Aorta (tissue), 5 donors: ENCODE measurements at places on chromosomes 7 and 10.

DNA sequence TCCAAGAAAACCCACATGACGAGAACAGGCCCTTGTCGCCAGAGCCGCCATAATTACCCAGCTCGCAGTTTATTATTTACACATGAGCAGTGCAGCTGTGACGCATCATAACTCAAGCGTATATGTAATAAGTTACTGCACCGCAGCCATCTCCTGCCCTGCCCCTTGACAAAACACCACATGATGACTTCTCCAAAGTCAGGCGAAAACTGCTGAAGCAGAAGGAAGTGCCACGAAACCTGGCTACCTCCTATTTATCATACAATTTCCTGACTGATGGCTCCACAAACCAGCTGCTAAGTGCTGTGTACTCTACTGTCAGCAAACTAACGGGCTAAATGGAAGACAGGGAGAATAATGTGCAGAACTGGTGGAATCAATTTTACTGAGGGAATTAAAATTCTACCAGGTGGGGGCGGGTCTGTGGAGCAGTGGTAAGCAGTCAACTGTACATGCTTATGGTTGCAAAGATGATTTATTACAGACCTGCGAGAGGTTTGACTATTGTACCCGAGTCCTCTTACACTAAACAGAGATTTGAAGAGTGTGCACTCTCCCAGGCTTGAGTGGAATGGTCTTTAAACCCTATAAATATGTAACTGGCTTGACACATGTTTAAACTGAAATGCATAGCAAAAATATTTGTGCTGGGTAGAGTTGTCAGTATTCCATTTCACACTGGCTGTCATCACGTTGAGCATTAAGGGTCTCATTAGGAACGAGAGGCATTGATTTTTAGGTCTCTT, 156.0 kb downstream of the GLI3 start:
- no peak for DNase-seq

DNA sequence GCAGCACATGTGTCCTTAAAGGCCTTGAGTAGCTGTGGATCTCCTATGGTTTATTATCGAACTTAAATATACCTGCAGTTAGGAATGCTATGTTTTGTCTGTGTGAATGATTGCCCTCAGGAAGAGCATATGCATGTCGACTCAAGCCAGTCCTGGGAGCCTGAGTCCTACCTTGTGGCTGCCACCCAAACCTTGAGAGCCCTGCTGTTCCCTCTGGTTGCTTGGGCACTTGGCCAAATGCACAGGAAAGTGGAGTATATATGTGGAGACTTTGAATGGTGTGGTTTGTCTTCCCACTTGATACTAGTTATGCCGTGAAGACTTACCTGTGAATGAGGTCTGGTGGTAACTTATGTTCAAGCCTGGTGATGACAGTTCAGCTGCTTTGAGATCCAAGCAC, 409.8 kb downstream of the LRMDA start:
- no peak for DNase-seq

- DNase-seq: no peak
These were observed 2.9 kb downstream of the OLAH start for GRCh38 chr10:15046626-15047025.

GRCh38 chr7:139118234-139118804, 8.8 kb upstream of the ZC3HAV1 start:
- DNase-seq: no peak

DNA sequence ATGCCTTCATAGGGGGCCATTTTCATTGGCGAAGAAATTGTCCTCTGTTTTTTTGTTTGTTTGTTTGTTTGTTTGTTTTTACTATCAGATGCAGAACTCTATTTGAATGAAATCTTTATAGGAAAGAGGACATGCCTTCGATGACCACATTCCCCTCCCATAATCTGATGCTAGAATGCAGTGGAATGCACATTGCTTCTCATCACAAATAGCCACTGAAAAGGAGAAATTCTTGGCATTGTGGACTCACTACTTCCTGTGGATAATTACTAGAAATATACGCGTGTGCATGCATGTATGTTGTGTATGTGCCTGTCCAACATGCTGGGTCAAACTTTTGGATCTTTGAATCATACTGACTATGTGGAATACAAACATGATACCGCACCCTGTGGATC, 70.5 kb upstream of the SFMBT2 start:
- DNase-seq: no peak

DNA sequence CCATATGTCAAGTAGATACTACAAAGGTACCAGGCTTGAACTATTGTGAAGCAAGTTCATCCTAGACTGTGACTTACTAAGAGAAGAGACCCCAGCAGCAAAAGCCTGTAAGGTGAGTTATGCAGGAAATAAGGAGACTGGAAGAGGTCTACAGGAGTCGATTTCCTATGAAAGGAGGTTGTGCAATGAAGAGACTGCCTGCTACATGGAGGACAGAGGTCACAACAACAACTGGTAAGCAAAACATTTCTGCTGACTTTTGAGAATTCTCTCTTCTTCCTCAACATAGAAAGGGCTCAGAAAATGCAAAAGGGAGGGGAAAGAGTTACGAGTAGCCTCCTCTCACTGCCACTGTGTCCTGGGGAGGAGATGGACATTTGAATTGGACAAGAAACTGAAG, 42.4 kb downstream of the PDK4 start:
- DNase-seq: no peak

- DNase-seq: no peak
These were observed 12.1 kb downstream of the TMEM236 start for GRCh38 chr10:17764142-17764541.

GRCh38 chr10:5293691-5294550, 70.8 kb upstream of the UCN3 start:
- peak; percentile 88 for DNase-seq

DNA sequence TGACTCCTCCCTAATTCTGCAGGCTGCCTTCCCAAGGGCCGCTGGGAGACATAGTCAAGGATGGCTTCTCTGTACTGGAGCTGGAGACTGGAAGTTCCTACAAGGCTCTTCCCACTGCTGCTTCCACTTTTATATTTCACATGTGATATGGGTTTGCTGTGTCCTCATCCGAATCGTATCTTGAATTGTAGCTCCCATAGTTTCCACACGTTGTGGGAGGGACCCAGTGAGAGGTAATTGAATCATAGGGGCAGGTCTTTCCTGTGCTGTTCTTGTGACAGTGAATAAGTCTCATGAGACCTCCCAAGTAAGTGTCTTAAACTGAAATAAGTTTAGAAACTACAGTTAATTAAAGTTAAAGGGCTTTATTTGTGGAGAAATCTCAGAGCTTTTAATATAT, 47.0 kb upstream of the BICC1 start:
- DNase-seq: no peak

DNA sequence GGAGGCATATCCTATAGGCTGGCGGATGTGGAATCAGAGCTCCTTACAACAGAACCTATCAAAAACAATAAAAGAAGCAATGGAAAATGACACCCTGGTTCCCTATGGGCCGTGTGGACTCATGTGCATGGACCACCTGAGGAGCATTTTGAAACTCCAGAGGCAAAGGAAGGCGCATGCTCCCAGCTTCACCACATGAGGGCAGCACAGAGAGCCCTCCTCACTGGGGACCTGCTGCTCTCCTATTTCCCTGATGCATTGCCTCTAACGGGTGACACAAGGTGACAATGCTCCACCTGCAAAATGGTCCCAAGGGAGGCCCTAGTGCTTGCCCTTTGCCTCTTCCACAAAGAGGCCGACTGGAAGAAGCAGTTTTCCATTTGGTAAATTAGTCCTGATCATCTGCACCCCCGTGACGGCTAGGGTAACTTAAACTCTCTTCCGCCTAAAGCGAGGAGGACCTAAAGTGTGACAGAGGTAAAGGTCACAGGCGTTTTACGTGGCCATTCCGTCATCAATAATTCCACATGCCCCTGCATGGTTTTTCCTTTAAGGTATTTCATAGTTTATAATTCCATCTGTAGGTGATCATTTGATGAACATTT, 67.7 kb downstream of the GPAM start:
- DNase-seq: no peak

DNA sequence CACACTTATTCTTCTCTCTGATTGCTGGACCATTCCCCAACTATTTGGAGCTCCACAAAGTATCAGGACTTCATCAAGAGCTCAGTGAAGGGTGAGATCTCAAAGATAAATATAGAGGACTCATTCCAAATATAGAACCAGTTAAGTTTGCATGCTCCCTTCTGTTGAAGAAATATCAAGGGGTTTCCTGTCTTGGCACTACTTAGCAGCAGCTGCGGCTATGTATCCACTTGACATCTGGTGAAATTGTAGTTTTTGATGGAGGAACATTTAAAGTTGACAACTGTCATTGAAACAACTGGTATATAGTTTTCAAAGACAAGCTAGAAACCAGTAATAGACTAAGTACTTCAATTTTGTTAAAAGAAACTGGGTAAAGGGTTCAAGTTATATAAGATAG, 1.0 kb upstream of the SPAG6 start:
- DNase-seq: no peak

- DNase-seq: no peak
These were observed 182.2 kb upstream of the FZD1 start for GRCh38 chr7:91082038-91082437.

DNA sequence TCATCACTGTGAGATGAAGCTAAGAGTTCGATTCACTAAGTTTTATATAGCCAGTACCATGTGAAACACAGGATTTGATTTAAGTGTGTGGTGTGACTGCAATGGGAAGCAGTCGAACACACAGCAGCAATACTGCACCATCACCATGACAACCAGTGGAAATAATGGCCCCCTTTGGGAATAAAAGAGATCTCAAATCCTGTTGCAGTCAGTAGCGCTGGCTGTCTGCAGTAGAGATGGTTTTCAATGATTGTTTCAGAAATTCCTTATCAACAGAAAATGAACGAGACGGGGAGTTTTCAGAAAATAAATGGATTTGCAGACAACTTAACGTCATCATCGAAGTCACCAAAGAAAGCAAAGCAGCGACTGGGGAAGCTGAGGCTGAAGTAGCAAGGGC, 91.0 kb downstream of the PTPRE start:
- no peak for DNase-seq

DNA sequence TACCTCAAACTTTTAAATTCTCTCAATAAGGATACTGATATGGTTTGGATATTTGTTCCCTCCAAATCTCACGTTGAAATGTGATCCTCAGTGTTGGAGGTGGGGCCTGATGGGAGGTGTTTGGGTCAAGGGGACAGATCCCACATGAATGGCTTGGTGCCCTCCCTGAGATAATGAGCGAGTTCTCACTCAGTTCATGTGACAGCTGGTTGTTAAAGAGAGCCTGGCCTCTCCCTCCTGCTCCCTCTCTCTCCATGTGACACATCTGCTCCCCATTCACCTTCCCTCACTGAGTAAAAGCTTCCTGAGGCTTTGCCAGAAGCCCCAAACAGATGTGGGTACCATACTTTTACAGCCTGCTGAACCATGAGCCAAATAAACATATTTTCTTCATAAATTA, 19.2 kb downstream of the ABCB4 start:
- no peak for DNase-seq

GRCh38 chr10:61931620-61932332, 30.3 kb downstream of the ARID5B start:
- DNase-seq: no peak

GRCh38 chr10:22727663-22728062, 13.3 kb upstream of the PIP4K2A start:
- no peak for DNase-seq

DNA sequence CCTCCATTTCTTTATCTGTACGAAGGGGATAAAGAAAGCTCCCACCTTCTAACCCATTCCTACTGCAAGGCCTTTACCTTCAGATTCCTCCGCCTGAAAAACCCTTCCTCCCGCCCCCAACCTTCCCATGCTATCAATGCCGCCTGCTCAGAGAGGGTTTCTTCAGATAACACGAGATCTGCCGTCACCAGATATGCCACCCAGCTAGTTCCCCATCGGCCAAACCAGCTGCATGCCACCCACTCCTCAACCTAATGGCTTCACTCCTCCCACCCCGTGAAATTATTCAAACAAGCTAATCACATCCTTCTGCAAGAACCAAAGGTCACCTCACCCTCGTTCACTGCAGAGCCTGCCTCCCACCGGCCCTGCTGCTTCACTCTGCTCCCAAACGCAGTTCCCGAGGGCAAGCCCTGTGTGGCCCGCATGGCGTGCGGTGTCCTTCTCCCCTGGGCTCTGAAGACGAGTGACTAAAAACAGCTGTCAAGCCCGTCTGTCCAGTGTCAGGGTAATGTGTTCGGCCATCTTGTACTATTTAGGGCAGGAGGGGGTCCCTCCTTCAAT, 46.8 kb upstream of the TMEM213 start:
- DNase-seq: no peak

DNA sequence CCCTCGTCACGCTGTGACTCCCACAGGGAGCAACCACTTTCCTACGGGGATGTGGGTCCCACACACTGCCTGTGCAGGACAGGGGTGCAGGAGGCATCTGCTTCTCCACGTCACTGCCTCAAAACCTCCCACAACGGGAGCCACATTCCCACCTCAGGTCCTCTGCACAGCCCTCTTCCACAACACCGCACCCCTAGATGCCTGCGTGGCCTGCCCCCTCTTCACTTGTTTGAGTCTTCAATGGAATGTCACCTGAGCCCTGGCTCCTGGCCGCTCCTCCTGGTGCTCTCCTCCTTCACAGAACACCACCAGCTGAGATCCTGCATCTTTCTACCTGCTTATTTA, 73.6 kb downstream of the MAD1L1 start:
- peak; percentile 46 for DNase-seq

GRCh38 chr7:147151661-147152060, 1035.1 kb downstream of the CNTNAP2 start:
- DNase-seq: no peak

GRCh38 chr7:47951374-47951773, 3.1 kb upstream of the PKD1L1 start:
- DNase-seq: no peak

DNA sequence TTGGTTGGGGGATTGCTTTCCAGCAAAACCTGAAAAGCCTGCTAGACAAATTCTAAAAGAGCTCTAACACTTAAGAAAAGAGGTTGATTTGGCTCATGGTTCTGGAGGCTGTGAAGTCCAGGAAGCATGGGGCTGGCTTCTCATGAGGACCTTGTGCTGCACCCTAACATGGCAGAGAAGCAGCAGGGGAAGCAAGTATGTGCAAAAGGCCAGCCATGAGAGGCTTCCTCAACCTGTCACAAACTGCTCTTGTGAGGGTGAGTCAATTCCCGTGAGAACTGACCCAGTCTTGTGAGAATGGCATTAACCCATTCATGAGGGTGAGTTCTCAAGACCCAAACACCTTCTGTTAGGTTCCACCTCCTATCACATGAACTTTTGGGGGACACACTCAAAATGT, 54.3 kb upstream of the IGFBP3 start:
- DNase-seq: no peak

DNA sequence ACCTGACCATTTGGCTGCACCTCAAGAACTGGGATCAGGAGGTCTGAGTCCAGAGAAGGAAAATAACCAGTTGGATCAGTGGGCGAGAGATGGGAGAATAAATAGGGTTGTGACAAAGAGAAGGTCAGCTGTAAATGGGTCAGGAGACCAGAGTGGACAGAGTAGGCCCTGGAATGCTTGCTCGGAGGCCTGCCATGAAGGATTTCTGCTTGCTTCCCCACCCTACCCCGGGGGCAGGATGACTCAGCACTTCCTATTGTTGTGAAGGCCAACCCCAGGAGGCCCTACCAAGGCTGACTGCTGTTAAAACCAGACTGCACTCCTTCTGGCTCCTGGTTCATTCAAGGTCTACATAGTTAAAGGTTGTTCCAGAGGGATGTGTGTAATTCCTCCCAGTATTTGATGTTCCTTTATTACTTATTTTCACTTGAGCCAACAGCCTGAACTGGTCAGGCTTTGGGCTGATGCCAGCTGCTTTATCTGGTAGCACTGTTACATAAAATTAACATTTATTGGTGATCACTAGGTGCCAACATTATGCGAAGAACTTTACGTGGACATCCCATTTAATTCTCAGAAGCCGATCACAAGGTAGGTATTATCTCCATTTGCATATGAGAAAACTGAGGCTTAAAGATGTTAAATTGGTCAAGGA, 27.3 kb upstream of the IFRD1 start:
- DNase-seq: peak; percentile 90

GRCh38 chr7:75687246-75688088, 51.3 kb downstream of the HIP1 start:
- no peak for DNase-seq
